ENCODE measurements at places on chromosomes 7 and 10. TPM values are rescaled to one million over a fixed set of nuclear protein-coding genes. Genes with fewer than 3 reads are reported as not detected.

GRCh38 chr7:108417926-108418325, 38.3 kb downstream of the NRCAM start:
- DNase-seq = no peak

DNA sequence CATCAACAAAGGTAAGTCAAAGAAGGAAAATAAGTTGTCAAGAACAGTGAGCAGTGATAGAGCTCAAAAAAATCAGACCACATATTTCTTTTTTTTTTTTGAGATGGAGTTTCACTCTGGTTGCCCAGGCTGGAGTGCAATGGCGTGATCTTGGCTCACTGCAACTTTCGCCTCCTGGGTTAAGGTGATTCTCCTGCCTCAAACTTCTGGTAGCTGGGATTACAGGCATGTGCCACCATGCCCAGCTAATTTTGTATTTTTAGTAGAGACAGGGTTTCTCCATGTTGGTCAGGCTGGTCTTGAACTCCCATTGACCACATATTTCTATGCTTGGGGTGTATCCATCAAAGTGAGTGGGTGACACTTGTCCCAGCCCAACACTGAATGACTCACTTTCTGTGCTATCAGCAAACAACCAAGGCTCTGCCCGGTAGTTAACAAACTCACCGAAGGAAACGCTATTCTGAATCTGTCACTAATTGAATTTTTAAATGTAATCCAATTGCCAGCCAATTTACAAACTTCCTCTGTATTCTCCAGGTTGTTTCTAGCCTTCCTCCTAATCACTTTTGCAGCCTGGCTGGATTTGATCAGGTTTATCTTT, 19.6 kb upstream of the SMNDC1 start:
- DNase-seq = no peak

DNA sequence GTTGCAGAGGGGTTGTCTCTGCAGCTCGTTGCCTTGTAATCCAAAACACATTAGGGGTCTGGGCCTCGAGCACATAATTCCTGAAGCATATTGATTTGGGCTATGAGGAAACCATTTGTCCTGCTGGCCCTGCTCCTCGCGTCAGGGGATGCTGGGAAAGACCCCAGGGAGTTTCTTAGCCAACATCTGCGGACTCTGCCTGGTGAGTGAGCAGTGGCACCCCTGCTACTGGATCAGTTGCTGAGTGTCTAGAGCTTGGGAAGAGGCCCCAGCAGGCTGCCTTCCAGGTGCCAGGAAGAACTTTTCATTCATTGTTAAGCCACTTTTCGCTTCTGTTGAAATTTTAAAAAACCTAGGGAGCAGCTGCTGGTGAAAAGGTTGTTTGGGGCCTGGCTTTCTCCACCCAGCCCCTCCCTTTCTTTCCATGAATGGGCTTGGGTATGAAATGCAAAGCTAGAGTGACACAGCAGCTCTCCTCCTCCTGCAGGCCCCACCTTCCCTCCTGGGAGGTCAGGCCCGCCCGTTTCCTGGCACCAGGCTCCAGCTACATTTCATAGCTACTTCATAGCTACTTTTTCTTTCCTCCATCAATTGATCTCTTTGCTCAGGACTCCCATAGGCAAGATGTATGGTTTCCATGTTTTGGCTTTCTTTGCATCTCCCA, 26.8 kb downstream of the TACR2 start:
- peak; percentile 42 for DNase-seq

DNA sequence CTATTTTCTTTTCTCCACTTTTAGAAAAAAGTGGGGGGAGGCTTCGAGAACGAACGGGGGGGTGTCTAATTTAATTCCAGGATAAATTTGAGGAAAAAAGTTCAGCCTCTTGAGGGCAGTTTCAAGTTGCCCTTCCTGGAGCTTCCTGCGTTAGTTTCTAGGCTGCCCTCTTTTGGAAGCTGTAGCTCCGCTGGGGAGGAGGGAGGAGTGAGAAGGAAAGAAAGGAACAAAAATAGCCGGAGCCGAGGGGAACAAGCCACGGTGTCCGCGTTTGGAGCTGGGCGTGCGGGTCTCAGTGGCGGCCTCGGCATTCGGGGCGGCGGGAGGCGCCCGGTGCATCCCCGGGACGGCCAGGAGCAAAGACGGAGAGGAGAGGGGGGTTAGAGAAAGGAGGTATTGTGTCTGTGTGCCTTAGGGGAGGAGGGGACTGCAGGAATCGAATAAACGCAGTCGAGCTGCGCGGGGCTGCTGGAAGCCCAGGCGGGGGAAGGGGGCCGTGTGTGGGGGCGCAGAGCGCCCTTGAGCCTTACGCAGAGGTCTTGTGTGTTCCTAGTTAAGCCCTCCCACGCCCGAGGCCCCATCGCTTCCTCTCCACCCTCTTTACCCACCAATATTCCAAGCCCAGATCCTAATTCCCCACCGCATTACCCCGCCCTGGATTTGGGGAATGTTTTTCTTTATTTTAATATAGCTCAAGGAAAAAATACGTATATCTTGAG, 2.0 kb upstream of the TNRC18 start:
- DNase-seq = peak; percentile 92

- no peak for DNase-seq
Measured at GRCh38 chr7:99039384-99039891, 104.5 kb downstream of the SMURF1 start.

DNA sequence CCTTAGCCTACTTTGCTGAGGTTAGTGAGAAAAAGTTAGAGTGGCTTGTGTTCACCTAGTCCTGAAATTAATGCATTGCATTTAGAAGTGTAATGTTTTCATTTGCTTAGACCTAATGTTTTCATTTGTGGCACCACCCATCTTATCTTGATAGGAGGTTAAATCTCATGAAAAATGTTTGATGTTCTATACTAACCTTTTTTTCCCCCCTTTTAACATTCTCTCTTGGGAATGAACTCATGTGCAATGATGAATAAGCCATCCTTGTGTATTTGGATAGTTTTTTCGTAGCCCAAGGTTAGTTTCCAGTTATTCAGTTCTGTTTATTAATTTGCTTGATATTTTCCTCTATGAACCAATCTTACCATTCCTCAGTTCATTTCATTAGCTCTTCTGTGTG, 2.8 kb downstream of the FHIP2A start:
- no peak for DNase-seq

GRCh38 chr7:128841921-128842673, 11.9 kb downstream of the FLNC start:
- DNase-seq = peak; percentile 58

- no peak for DNase-seq
Measured at GRCh38 chr7:128166603-128167041, 74.5 kb upstream of the LEP start.

DNA sequence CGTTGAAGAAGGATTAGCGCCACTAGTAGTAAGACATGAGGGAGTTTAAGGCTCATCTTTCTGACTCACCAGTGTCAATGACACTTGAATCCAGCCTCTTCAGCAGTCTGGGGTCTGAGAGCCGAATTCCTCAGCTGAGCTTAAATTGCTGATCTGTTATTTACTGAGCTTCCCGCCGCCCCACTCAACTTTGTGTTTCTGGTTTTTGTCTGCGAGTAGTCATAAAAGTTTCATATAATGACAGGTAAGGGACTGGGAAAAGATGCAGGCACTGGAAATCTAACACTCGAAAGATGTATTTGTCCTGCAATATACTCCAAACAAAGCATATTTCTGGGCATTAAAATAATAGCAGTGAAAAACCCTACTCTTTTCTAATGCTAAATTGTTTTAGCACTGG, 51.2 kb upstream of the RELN start:
- DNase-seq = no peak

TFEC gene
- total RNA-seq = not detected

DNA sequence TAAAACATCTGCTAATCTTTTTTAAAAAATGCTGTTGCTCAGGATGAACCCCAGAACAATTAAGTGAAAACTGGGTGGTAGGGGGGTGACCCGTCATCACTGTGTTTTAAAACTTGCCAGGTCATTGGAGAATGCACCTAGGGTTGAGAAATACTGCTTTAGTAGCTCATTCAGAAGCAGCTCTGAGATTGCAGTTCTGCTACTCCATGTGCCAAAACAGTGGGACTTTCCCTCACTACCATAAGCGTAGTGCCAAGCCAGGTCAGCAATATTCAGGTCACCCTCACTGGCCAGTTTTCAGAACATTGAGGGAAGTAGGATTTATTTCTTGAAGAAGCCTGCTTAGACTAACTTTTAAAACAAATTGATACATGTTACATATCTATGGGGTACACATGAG, 5.2 kb downstream of the STEAP2 start:
- DNase-seq = no peak

GRCh38 chr7:34062826-34063225, 157.5 kb downstream of the BMPER start:
- no peak for DNase-seq

- DNase-seq = no peak
Measured at GRCh38 chr10:87973635-87974034, 110.2 kb downstream of the PTEN start.

DNA sequence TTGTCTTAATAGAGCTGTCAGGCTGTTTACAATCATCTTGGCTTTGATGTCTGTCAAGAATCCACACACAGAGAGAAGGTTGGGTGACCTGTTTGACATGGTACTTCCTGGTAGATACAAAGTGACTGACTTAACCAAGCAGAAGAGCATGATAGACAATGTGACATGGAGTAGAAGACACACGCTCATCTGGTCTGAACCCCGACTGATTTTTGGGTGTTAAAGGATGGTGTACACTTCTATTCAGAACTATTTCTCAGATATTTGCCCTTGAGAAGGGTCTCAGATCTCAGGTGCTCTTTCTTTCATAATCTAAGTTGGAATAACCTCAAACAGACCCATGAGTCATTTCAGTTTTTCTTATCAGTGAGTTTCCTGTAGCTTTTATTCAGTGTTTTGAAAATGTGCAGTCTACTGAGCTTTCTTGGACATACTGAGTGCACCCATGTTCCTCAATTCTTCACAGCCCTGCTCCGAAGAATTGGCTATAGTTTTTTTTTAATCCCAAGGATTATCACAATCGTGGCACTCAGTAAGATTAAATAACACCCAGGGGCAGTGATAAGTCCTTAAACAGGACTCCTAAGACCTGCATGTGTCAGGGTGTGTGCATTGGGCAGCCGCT, 46.4 kb upstream of the NXPH1 start:
- DNase-seq = no peak

IFIT3 gene
- total RNA-seq = 6.1 TPM

VWA2 gene
- 30.2 TPM for total RNA-seq

CALML5 gene
- total RNA-seq = 0.71 TPM

DNA sequence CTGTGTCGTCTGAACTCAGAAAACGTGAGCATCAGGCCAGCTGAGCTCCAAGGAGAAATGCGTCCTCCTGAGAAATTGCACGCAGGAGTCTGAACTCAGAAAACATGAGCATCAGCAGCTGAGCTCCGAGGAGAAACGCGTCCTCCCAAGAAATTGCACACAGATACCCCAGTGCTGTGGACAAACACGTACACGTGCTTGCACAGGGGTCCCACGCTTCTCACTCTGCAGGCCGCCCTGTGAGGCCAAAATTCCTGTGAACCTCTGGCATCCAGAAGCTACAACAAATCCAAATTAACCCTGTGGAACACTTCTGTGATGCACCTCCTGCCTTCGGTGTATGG, 133.8 kb downstream of the WDR37 start:
- DNase-seq = no peak

KBTBD2 gene
- 36.1 TPM for total RNA-seq

- DNase-seq = peak; percentile 57
Measured at GRCh38 chr7:141074162-141074991, 513 bp downstream of the TMEM178B start.

- DNase-seq = no peak
Measured at GRCh38 chr7:101200504-101200861, 353 bp downstream of the MOGAT3 start.

FKBP6 gene
- not detected for total RNA-seq

GRCh38 chr7:11373546-11374142, 400.0 kb downstream of the PHF14 start:
- DNase-seq = peak; percentile 22

DNA sequence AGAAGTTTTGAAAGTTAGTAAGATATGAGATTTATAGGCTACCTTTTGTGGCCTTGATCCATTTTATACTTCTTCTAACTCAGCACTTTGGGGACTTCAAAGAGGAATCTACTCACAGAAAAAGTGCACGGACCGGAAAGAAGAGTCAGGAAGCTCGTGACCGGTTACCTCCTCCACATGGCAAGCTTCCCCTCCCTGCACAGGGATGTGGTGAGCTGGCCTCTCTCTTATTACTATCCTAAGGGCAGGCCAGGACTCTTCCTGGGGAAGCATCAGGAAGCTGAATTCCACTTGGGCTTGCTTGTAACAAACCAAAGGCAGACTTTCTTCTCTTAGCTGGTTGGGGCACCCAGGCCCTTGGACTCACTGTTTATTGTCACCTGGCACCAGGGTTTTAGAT, 170.8 kb upstream of the GLI3 start:
- no peak for DNase-seq

EGR2 gene
- 5.6 TPM for total RNA-seq

- DNase-seq = no peak
Measured at GRCh38 chr10:101941871-101942270, 98.3 kb upstream of the KCNIP2 start.

AFAP1L2 gene
- total RNA-seq = 13.9 TPM

NAT16 gene
- 0.13 TPM for total RNA-seq

DNA sequence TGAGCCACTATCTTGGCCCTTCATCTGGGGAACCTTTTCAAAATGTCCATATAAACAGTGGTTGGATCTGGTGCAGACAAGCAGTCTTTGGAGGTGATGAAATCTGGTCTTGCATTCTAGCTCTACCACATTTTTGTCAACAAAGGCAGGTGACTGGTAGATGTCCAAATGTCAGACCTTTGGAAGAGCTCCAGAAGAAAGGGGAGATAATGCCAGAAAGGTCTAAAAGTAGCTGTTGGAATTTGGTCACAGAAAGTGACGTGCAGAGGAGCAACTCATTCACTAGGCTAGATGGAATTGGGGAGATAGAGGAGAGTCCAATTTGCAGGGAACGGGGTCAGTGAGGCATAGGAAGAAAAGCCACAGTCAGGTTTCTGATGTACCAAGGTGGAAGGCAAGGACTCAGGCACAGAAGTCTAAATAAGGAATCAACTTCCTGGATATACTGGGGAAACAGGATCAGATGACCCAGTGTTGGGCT, 36.4 kb upstream of the WAC start:
- DNase-seq = no peak

- no peak for DNase-seq
Measured at GRCh38 chr10:73248259-73248724, 1.2 kb upstream of the DNAJC9 start.

- DNase-seq = no peak
Measured at GRCh38 chr7:70600993-70601392, 531.0 kb upstream of the GALNT17 start.

All from HT-29 (cell line).